ENCODE measurements at places on chromosomes 13 and 19.

GRCh38 chr13:89951341-89951740, 1396.1 kb upstream of the MIR17HG start:
- no peak for DNase-seq

GRCh38 chr13:22103046-22104027, 432.5 kb downstream of the FGF9 start:
- DNase-seq: no peak

- DNase-seq: no peak
Observed at GRCh38 chr13:99382428-99383133, 75.4 kb upstream of the GPR183 start.

DNA sequence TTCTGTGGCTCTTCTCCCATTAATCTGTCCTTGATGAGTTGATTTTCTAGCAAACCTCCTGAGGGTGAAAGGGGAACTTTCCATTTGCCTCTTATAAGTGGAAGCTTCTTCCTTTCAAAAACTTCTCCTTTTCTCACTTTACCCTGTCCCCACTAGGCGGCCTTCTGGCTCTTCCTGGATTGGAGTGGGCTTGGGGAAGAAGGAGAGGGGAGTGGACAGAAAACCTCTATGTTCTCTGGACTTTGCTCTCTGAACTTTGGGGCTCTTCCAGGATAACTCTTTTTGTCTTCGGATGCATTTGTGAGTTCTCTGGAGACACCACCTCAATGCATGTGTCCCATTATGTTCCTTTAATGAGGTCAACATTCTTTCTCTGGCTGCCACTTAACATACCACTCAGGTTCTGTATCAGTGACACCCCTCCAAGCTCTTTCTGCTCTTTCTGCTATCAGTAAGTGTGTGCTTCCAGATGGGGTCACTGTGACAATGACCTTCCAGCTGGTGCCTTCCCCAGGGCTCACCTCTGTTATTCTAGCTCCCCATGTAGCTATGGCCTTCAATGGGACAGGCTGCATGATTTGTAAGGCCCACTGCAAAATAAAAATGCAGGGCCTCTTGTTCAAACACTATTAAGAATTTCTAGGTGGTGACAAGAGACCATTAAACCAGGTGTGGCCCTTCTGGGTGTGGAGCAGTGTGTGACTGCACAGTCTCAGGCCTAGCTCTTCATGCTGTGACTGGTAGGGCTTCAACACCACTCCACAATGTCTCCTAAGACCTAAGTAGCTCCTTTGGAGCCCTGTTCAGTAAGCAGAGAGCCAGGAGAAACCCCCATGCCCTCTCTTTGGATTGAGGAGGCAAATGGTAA, 389.2 kb downstream of the EFNB2 start:
- DNase-seq: no peak

DNA sequence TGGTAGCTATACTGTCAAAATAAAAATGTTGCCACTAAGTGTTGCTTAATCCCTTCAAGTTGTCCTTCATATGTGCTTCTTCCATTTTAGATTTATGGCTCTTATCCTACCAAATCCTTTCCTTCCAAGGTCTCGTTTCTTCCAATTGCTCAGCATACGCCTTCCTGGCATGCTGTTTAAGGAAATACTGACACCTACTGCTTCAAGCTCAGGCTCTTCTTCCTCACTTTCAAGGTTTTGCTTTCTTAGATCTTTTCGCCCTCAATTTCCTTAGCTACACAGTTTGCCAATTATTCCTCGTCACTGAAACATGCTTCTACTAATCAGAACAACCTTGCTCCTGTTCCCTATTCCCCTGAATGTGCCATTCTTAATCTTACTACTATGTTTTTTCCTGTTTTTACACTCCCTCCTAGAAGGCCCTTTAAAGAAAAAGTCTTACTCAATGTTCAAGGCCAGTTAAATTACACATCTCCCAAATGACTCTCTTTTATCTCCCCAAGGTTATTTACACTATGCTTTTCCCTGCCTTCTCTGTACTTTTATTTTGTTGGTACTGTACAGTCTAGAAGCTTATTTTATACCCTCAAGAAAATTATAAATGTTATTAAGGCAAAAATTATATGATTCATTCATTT, 343.1 kb downstream of the MZT1 start:
- no peak for DNase-seq

GRCh38 chr19:5002143-5002542, 33.2 kb downstream of the KDM4B start:
- no peak for DNase-seq

GRCh38 chr19:50046649-50047503, 21.1 kb downstream of the ZNF473 start:
- peak; percentile 31 for DNase-seq

DNA sequence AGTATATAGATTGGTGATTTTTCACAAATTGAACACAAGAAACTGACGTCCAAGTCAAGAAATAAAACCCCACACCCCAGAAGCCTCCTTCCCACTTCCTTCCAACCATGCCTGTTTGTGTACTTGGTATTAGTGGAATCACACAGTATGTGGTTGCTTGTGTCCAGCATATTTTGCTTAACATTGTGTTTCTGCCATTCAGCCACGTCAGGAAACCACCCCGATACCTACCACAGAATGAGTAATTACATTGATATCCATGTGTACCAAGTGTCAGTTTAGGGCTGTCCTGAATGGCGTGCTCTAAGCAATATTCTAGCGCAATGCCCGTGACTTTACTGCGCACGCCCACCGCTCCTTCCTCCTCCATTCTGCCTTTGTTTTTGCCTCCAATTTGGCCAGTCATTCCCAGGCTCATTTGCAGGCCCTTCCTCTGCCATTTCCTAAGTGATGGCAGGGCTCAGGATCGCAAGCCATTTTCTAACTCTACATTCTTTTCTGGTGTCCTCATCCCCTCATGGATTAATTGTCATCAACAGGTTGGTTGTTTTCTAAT, 25.9 kb upstream of the MPHOSPH8 start:
- no peak for DNase-seq

DNA sequence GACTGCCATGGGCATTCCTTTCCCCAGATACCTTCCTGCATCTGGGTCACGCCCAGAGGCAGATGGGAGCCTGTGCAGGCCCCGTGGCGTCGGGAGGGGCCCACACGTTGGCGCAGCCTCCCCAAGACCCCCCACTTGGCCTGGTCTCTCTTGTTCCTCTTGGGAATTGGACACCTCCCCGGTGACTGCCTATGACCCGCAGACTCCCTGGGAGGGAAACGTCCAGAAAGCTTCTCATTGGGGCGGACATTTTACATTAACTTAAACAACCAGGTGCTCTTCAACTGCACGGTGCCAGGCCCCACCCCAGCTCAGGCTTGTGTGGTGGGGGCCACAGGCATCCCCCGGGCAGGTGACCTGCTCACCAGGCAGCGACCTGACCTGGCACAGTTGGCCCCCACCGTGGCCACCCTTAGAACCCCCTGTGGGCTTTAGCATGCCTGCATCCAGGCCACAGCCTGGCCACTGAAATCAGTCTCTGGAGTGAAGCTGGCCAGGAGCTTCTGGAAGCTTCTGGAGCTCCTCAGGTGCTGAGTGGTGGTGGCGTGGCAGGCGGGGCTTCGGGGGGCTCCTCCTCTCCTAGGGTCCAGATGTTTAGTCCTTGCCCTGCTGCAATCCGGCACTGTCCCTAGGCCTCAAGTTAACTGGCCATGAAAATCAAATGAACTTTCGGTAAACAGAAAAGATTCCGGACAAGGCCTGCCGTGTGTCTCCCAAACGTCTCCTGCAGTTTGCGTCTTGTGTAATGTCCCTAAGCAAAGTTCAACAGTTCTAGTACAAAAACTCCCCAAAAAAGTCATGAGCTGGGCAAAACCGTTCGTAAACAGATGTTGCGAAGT, 8.5 kb upstream of the PROZ start:
- DNase-seq: no peak

DNA sequence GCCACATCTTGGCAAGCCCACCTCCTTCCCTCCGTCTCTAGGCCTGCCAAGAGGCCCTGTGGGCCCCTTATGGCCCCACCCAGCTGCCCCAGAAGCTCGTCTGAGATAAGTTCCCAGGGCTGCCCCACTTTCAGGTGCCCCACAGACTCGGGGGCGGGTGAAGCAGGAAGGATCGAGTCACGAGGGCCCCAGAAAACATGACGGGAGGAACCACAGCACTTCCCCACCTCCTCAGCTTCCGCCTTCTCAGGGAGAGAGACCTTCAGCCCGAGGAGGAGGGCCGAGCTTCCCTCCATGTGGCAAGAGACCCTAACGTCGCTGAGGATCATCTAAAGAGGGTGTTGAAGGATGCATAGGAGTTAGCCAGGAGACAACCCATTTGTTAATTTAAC, 4.5 kb upstream of the IL12RB1 start:
- DNase-seq: no peak

GRCh38 chr13:41500511-41500910, 43.2 kb downstream of the RGCC start:
- DNase-seq: no peak

DNA sequence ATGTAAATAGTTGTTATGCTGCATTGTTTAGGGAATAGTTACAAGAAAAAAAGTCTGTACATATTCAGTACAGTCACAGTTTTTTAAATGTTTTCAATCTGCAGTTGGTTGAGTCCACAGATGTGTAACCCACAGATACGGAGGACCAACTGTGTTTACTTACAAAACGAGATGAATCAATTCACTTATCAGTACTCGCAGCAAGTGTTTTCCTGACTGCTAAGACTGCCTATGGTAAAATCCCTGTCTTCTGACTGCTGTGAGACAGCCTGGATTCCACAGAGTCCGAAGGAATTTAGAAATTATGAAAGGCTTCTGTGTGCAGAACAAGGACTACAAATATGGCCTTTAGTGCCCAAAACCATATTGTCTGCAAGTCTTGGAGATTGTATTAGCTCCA, 45.7 kb upstream of the C1QTNF9 start:
- no peak for DNase-seq

GRCh38 chr13:29435125-29435911, 160.2 kb downstream of the SLC7A1 start:
- no peak for DNase-seq

DNA sequence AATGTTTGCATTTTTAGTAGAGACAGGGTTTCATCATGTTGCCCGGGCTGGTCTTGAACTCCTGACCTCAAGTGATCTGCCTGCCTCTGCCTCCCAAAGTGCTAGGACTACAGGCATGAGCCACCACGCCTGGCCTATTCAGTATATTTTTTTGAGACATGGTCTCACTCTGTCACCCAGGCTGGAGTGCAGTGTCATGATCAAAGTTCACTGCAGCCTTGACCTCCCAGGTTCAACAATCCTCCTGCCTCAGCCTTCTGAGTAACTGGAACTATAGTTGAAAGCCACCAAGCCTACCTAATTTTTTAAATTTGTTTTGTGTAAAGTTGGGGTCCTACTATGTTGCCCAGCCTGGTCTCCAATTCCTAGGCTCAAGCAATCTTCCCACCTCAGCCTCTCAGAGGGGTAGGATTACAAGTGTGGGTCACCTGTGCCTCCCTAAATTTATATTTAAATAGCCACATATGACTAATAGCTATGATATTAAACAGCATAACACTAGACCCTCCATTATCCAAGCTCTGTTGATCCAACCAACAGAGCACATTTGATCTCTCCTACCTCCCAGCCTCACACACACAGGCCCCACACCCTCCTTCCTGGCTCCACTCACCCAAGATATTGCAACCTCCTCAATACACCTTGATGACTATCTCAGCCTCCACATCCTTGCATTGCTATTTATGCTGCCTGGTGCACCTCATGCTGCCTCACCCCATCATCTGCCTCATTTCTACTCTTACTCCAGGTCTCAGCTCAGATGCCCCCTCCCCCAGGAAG, 2.1 kb upstream of the CEACAM19 start:
- DNase-seq: no peak

DNA sequence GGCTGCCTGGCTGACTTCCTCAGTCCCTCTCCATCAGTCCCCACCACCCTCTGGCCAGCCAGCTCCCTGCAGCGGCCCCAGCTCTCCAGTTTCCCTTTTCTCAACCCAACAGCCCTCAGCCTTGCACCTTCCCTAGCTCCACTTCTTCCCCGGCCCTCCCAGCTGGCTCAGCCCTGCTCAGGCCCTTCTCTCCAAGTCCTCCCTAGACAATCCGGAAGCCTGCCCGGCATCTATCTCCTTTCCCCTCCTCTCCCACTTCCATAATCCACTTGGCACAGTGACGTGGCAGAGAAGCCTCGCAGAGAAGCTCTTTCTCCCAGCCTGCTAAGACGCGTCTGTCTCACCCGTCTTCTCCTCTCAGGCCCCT, 1.1 kb downstream of the UBXN6 start:
- no peak for DNase-seq

DNA sequence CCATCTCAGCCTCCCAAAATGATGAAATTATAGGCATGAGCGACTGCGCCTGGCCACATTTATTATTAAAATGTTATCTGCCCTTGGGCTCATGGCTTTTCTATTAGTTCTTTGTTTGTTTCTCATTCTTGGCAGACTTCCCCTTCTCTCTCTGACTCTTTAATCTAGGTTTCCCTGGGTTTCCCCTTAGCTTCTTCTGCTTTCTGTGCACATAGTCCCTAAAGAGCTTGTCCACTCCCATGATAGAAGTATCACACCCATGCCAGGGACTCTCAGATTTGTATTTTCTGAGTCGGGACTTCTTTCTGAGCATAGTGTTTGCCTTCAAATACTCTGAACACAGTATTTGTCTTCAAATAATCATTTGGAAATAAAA, 38.6 kb upstream of the ITM2B start:
- no peak for DNase-seq

DNA sequence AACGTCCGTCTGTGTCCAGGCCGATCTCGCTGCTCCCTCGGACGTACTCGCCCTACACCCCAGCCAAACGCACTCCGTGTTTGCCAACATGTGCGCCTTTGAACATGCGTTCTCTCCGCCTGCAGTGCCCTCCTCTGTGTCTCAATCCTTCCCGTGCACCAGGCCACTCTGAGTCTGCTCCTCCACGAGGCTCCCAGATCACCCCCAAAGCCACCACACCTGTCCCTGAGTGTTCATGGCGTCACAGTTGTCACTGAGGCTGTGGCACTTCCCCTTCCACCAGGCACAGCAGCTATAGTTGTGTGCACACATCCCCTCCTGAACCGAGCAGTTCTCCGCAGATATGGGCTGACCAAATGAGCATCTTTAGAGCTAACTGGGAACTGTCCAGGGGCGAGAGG, 35.6 kb downstream of the RASA3 start:
- DNase-seq: no peak

GRCh38 chr19:13164343-13165161, 14.3 kb downstream of the IER2 start:
- peak; percentile 49 for DNase-seq

DNA sequence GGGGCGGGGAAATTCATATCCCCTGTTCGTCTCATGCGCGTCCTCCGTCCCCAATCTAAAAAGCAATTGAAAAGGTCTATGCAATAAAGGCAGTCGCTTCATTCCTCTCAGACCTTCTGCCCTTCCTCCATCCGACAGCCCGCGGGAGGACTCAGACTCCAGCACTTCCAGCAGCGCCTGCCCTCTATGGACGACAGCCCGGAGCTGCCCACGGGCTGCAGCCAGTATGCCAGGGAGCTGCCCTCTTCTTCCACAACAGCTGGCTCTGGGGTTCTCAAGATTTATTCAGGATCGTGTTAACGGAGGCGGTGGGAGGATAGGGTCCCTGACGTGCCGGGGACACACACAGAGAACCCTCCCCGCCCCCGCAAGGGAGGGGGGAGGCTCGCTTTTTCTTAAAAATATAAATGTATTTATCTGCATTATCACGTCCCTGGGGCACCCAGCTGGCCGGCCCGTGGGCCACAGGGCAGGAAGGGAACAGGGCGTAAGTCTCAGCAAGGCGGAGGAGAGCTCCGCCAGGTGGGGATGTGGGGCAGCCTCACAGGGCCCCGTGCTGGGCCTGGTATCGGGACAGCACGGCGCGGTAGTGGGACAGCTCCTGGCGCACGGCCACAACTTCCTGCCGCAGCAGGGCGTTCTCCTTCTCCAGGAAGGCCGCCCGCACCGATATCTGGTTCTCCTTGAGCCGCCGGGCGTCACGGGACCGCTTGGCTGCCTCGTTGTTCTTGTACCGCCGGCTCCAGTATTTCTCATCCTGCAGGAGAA, 6.7 kb downstream of the DBP start:
- no peak for DNase-seq
